ENCODE measurements at places on chromosomes 3 and 15. TPM values are rescaled to one million over a fixed set of nuclear protein-coding genes. Genes with fewer than 3 reads are reported as not detected.

Gene LYZL4
- total RNA-seq, result not detected

Gene ZNF662
- 6.3 TPM for total RNA-seq

DNA sequence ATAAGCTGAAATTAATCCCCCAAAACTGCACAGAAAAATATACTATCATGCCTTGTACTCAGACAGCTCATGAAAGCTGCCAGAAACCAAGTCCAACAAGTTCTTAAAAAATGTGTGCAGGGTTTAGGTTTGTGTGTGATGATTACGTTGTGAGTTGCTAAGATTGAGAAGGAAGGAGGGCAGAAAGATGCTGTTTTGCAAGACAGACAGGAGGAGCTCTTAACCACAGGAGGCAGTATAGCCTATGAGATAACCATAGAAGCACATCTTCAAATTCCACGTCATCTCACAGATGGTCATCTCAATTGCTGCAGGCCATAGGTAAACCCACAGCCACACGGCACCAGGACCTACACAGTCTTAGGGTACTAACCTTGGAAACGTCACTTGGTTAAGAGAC is 191.9 kb downstream of the STT3B start:
- DNase-seq, result no peak

GRCh38 chr3:71303627-71304200 is 279.8 kb downstream of the FOXP1 start:
- DNase-seq, result no peak

- DNase-seq, result no peak
These were observed 394.5 kb upstream of the RARB start for GRCh38 chr3:25033407-25034029.

- no peak for DNase-seq
These were observed 54.5 kb downstream of the ACAD9 start for GRCh38 chr3:128933922-128934253.

GRCh38 chr3:141456301-141456625 is 30.6 kb upstream of the RASA2 start:
- no peak for DNase-seq

DNA sequence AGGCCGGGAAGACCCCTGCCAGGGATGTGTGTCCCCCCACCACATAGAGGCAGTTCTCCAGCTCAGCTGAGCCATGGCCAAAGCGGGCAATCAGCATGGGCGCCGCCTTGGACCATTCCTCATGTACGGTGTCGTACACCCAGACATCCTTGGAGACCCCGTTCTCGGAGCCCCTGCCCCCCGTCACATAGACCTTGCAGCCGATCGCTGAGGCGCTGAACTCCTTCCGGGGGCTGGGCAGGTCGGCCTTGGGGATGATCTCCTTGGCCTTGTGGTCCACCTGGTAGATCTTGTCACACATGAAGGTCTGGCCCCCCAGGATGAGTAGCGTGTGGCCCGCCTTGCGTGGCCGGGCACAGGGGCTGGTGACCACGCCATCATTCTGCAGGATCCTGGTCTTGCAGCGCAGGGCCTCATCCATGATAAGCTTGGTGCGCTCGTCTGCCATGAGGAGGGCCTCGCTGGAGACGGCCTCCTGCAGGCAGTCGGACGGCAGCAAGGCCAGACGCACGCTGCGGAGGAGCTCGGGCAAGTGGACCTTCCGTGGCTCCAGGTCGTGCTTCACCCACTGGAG is 26.0 kb downstream of the KLHL25 start:
- no peak for DNase-seq

DNA sequence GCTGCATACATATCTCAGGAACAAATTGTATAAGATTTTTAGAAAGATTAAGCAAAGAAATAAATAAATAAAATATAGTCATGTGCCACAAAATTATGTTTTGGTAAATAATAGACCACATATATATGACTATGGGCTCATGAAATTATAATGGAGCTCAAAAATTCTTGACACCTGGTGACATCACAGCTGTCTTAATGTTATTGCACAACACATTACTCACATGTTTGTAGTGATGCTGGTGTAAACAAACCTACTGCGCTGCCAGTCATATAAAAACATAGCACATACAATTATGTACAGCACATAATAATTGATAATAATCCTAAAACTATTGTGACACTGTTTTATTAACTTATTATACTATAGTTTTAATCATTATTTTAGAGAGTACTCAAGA is 1159.1 kb downstream of the SI start:
- DNase-seq, result no peak

Gene SLC28A1
- total RNA-seq, result not detected

Gene GMPS
- total RNA-seq, result 81.5 TPM

DNA sequence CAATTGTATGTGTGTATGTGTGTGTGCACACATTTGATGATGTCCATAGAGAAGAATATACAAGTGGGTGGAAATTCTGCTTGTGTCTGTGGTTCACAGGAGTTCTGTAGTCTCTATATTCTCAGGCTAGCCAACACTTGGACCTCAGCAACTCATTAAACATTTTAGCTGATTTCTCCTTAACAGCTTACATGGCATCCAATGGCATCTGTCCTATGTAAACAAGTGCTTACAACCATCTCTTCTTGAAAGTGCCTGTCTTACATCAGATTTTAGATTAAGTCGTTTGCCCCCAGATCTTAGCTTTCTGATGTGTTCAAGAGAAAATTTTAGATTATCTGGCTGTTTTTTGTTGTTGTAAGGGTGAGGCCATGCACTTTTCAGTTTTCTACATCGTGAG is 29.0 kb downstream of the ZNF662 start:
- no peak for DNase-seq

Gene GTF2E1
- 17.5 TPM for total RNA-seq

Gene P2RY13
- not detected for total RNA-seq

- no peak for DNase-seq
These were observed 95.4 kb downstream of the HMG20A start for GRCh38 chr15:77516076-77516475.

Gene FHIT
- 3.7 TPM for total RNA-seq

DNA sequence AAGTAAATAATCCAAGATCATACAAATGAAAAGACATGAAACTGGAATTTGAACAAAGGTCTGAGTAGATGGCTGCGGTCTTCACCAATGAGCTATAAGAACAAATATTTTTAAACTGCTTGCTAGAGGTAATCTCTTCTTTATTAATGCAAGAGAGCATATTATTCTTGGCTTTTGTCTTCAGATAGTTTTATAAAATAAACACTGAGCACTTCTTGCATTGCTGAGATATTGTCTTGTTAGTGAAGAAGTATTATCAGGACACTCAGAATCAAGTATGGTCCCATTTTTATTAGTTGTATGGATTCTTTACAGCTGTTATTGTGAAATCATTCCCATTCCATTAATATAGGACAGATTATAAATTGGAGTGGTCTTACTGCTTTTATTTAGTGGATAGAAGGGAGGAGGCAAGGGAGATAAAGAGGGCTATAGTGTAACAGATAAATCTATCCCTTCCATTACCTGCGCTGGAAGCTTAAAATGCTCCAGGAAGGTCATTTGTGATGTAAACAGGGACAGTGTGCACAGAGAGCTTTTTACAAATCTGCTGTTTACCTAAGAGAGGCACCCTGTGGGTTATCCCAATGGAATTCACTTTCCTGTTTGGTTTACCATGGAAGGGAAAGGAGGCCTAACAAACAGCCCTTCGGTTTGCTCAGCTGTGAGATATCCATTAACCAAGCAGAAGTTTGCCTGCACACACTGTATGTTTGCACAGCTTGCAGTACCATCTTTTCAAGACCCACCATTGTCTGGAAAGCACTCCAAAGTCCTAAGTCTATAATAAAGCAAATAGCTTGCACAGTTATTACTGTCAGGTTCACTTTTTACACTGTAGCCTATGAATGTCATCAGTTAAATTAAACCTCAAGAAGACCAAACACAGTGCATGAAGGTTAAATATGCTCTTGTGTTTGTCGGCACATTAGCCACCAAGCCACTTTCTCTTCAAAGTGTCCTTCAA is 347.7 kb upstream of the TGFBR2 start:
- DNase-seq, result no peak

- no peak for DNase-seq
These were observed 12.0 kb downstream of the DLL4 start for GRCh38 chr15:40941068-40941527.

Gene PEX5L
- not detected for total RNA-seq

DNA sequence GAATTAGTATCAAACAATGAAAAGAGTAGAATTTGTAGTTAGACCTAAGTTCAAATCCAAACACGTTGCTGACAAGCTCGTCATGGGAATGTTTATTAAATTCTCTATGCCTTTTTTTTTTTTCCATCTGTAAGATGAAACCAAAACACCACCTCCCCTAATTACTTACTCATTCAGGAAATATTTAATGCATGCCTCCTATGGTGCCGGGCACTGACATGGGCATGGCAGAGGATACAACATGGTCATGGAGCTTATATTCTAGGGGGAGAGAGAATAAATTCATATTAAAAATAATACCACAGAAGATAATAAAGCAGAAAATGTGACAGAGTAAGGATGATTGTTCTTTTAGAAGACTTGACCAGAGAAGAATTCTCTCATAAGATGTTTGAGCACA is 215.8 kb downstream of the RYR3 start:
- no peak for DNase-seq

GRCh38 chr15:41980654-41981323 is 8.4 kb upstream of the EHD4 start:
- no peak for DNase-seq

- DNase-seq, result no peak
These were observed 13.6 kb downstream of the LMOD3 start for GRCh38 chr3:69108811-69109210.

DNA sequence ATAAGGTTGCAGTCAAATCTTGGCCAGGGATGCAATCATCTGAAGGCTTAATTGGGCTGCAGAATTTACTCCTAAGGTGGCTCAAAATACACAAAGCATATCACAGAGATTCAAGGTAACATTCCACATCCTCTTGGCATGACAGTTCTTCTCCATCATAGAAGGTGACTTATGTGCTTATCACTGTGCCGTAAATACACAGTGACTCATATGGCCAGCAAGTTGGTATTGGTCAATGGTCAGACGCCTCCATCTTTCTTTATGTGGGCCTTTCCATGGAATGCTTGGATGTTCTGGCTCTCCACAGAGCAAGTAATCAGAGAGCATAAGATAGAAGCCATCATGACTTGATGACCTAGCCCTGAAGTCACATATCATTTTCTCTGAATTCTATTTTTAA is 168.8 kb upstream of the ST8SIA2 start:
- DNase-seq, result no peak

DNA sequence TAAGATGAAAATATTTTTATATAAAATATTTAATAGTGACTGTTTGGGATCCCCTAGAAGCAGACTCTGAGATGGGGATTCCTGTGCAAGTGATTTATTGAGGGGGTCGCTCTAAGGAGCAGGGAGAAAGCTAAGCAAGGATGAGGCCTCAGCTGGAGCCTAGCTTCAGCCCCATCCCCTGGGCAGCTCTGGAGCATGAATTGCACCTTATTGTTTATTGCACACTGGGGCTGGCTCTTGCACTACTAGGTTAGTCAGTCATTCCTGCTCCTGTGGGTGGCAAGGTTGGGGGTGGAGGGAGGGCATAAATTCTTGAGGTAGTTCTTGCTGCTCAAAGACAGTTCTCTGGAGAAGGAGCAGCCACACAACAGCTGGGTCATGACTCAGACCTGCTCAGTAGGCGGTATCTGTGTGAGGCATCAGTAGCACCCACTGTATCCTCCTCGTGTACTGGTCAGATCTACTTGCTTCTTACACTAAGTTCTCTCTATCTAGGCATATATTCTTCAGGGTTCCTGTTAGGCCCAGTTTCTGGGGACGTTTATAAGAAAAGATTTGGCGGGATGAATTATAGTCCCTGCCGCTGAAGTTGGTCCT is 27.2 kb upstream of the TNFSF10 start:
- peak; percentile 89 for DNase-seq

GRCh38 chr3:4464576-4464975 is 2.5 kb downstream of the SUMF1 start:
- no peak for DNase-seq
